ENCODE measurements at places on chromosomes 11 and 22. TPM values are rescaled to one million over a fixed set of nuclear protein-coding genes. Genes with fewer than 3 reads are reported as not detected.

IGSF9B gene
- total RNA-seq: 53.1 TPM

HBB gene
- total RNA-seq: 63.4 TPM

DNA sequence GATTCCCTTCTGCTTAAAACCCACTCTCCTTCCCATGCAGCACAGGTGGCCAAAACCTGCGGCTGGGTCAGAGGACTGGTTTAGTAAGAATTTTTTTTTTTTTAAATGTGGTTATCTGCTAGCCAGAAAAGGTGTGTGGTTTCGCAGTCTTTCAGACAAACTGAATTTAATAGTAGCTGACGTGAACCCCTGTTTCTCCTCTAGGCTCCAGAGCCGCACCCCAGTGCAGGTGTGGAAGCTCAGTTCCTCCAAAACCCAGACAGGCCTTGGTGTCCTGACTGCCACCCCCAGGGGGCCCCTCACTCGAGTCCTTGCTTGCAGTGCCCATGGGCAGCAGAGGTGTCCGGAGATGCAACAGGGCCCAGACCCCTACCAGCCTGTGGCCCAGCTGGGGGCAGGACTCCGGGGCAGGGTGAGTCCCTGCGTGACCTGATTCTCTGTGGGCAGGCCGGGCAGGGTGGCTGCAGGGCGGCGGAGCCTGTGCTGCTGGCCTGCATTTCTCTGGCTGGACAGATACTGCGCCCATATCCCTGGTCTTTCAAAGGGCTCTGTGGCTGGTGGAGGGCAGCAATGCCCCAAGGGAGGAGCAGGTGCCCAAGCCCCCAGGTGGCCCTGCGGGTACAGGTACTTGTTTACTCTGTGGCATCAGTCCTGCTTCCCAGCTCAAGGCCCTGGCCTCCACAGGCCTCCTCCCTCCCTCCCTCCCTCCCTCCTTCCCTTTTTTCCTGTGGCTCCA is 15.2 kb downstream of the KCNQ1 start:
- peak; percentile 49 for DNase-seq

- no peak for DNase-seq
Observed at GRCh38 chr22:35517207-35517606, 23.4 kb upstream of the RASD2 start.

- DNase-seq: peak; percentile 44
Observed at GRCh38 chr11:74011360-74012073, 2.6 kb upstream of the UCP3 start.
